Endothelial cell (in vitro differentiated cells): ENCODE measurements at places on chromosomes 1 and 21. TPM values are rescaled to one million over a fixed set of nuclear protein-coding genes. Genes with fewer than 3 reads are reported as not detected.

DNA sequence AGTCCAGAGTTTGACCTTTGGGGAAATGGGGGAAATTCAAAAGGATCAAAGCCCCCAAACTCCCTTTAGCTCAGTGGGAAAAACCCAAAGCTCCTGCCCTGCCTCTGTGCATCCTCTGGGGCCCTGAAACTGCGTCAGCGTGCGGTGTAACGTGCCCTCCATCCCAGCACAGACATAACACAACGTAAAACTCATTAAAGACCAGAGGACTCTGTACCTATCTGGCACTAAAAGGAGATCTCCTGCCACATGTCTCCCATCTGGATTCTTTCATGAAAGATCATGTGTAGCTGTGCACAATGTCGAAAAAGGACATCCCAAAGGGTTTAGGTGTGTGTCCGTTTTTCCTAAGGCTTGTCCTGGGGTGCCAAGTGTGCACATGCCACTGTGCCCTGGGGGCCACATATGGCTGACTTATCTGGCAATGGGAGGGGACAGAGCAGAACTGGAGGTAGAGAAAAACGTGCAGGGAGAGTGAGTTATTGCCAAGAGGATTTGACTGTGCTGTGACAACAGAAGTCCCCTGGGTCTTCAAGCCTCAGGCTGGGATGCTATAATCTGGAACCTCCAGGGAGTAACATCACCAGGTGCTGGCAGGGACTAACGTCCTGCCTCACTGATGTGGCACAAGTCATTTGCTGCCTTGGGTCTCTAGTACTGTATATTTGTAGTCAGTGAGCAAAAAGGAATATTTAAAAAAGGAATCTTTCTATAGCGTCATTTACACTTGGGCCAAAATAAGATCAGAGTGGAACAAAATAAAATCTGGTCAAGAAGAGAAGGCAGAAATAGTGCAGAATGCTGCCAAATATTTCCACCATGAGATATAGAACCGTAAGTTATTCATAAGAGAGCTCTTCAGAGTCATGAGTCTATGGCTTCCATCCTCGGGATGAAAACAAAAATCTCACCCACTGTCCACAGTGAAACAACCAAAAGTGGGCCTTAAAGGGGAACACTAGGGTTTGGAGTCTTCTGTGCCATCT, 52.3 kb downstream of the ITPKB start:
- H3K27ac ChIP-seq = peak overlapping the region; percentile 13
- no peak for DNase-seq
- peaks cover 57% of the 10 kb centered on the region for H3K4me1 ChIP-seq

GRCh38 chr1:230668227-230668626, 25.9 kb downstream of the COG2 start:
- no peak for DNase-seq
- no peak overlapping the region for H3K27ac ChIP-seq
- peaks cover 12% of the 10 kb centered on the region for H3K4me1 ChIP-seq
- H3K4me3 ChIP-seq = no peak overlapping the region
- peaks cover 30% of the 10 kb centered on the region for H3K36me3 ChIP-seq
- H3K27me3 ChIP-seq = peaks cover 4% of the 10 kb centered on the region

GRCh38 chr1:174883409-174883808, 116.3 kb upstream of the CACYBP start:
- peaks cover 2% of the 10 kb centered on the region for H3K27me3 ChIP-seq
- peaks cover 6% of the 10 kb centered on the region for H3K4me1 ChIP-seq
- H3K36me3 ChIP-seq = no peaks in the 10 kb centered on the region
- no peak overlapping the region for H3K27ac ChIP-seq
- no peak overlapping the region for H3K4me3 ChIP-seq

GRCh38 chr1:77036560-77036959, 169.3 kb downstream of the ST6GALNAC5 start:
- no peak overlapping the region for H3K27ac ChIP-seq
- no peaks in the 10 kb centered on the region for H3K4me1 ChIP-seq
- peak; percentile 37 for DNase-seq

- H3K36me3 ChIP-seq = peaks cover 2% of the 10 kb centered on the region
- no peak for DNase-seq
- peaks cover 5% of the 10 kb centered on the region for H3K27me3 ChIP-seq
- no peaks in the 10 kb centered on the region for H3K4me1 ChIP-seq
Measured at GRCh38 chr1:68165665-68166064, 66.7 kb downstream of the WLS start.

- DNase-seq = no peak
- no peaks in the 10 kb centered on the region for H3K4me1 ChIP-seq
- no peak overlapping the region for H3K27ac ChIP-seq
- no peaks in the 10 kb centered on the region for H3K36me3 ChIP-seq
- no peak overlapping the region for H3K4me3 ChIP-seq
Measured at GRCh38 chr1:66654643-66655042, 97.6 kb upstream of the DYNLT5 start.

- no peak overlapping the region for H3K4me3 ChIP-seq
- DNase-seq = no peak
- no peaks in the 10 kb centered on the region for H3K36me3 ChIP-seq
- H3K27ac ChIP-seq = no peak overlapping the region
- no peaks in the 10 kb centered on the region for H3K4me1 ChIP-seq
- H3K27me3 ChIP-seq = peaks cover 4% of the 10 kb centered on the region
Measured at GRCh38 chr1:29473161-29473855, 237.0 kb downstream of the PTPRU start.

DNA sequence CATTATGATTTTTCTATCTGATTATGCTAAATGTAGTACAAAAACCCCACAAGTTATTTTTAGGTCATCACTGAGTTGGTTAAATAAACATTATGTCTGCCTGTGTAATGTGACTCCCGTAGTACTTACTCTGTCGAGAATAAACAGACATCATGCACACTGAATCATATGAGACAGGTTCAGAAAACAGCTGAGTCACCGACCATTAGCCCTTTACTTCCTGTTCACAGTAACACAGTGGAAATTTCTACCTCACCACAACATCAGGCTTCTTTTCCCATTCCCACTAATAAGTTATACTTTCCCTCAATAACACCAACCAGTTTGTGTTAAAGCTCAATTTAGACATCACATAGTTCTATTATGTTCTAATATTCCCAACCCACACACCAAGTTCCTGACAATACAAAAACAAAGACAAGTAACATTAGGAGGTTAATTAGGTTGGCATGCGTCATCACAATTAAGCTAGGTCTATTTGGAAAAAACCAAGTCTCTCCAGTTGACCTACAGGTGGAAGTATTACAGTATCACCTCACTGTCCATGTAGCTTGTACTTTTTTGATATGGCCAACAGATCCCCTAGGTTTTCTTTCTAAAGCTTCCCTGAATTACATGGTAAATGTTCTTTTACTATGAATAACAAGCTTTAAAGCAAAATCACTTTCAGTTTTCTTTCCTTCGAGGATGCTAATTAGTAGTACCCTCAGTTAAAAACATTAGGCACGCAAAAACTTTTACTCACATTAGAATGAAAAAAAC, 154.2 kb downstream of the EIF4G3 start:
- peaks cover 7% of the 10 kb centered on the region for H3K4me1 ChIP-seq
- H3K36me3 ChIP-seq = peaks cover 12% of the 10 kb centered on the region
- no peak overlapping the region for H3K4me3 ChIP-seq
- H3K27me3 ChIP-seq = peaks cover 3% of the 10 kb centered on the region
- H3K27ac ChIP-seq = peak overlapping the region; percentile 98

DNA sequence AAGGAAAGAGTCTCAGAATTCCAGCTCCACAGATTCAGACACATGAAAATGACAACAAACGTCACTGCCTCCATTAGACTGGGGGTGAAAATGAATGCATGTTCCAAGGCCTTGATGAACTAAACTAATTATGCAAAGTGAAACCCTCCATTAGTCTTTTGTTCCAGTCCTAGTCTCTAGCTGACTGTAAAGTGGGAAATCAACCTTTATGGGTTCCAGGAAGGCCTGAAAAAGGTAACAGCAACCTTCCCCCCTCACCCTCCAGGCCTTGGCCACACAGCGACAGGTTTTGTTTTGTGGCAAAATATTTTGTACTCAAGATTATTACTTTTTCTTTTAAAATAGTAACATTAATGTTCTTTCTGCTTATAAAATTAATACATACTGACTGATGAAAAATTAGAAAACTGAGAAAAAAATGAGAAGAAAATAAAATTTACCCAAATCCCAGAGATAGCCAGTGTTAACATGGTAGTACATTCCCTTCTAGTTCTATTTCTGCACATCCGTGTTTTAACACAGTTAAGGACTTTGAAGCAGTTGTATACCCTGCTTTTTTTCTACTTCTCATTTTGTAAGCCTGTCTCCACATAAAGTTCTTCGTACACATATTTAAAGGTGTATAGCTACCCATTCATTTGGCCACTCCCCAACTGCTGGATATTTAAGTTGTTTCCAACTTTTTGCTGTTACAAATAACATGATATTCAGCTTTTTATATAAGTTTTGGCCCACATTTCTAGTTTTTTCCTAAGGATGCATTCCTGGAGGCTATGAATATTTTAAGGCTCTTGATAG, 60.9 kb downstream of the CD2 start:
- H3K4me1 ChIP-seq = no peaks in the 10 kb centered on the region
- H3K27ac ChIP-seq = no peak overlapping the region
- H3K36me3 ChIP-seq = no peaks in the 10 kb centered on the region
- H3K4me3 ChIP-seq = no peak overlapping the region

- H3K36me3 ChIP-seq = no peaks in the 10 kb centered on the region
- no peak for DNase-seq
- H3K27ac ChIP-seq = no peak overlapping the region
- no peaks in the 10 kb centered on the region for H3K4me1 ChIP-seq
Measured at GRCh38 chr21:16872616-16873015, 640.2 kb upstream of the CXADR start.

DNA sequence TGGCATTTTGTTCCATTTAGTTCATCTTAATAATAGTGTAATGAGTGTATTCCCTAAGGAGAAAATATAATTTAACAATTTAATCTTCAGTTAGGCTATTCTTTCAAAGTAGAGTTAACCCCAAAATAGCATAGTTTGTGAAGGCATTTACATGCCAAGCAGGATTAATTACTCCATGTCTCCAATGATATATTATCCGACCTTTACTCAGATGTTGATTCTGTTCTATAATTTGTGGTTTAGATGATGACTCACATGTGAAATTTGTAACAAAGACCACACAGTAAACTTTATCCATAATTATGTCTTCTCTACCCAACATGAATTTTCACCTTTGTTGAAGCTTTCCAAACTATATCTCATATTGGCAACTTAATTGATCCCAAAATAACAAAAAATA, 2065.2 kb downstream of the MRPL39 start:
- no peak overlapping the region for H3K4me3 ChIP-seq
- no peak for DNase-seq
- H3K27me3 ChIP-seq = no peaks in the 10 kb centered on the region
- no peaks in the 10 kb centered on the region for H3K36me3 ChIP-seq

- H3K36me3 ChIP-seq = peaks cover 61% of the 10 kb centered on the region
- H3K27ac ChIP-seq = no peak overlapping the region
- peaks cover 35% of the 10 kb centered on the region for H3K4me1 ChIP-seq
- H3K4me3 ChIP-seq = peak overlapping the region; percentile 22
- no peak for DNase-seq
- peaks cover 11% of the 10 kb centered on the region for H3K27me3 ChIP-seq
Measured at GRCh38 chr1:223721658-223722607, 9.6 kb downstream of the CAPN2 start.

DNA sequence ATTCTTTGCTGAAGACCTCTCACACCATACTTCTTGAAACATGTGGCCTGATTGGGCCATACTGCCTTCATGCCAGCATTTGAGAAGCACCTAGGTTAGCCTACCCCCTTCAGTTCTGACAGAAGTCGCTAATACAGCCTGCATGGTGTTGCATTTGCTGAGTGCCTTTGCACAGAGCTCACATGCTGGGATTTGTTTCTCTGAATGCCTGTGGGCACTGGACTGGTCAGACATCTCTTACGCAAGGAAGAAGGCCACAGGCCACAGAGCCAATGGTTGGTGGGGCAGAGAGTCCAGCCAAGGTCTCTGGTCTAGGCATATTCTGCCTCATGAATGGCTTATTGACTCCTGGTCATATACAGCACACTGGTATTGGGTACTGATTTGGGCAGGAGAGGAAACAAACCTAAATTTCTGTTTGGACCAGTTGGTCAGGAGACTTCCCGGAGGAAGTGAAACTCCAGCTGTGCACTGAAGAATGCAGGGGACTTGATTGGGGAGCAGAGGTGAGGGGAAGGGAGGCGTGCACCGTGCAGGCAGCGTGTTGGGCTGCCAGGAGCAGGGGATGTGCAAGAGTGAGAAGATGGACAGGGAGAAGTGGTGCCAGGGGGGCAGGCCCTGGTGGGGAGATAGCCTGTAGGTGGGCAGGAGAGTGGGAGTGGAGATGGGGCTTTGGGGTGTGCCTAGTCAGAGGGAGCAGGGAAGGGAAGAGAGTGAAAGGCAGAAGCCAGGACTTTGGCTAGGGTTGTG, 18.1 kb downstream of the URB2 start:
- DNase-seq = no peak
- H3K36me3 ChIP-seq = peaks cover 16% of the 10 kb centered on the region
- no peaks in the 10 kb centered on the region for H3K4me1 ChIP-seq
- H3K4me3 ChIP-seq = no peak overlapping the region
- H3K27ac ChIP-seq = no peak overlapping the region
- no peaks in the 10 kb centered on the region for H3K27me3 ChIP-seq

- H3K27me3 ChIP-seq = peaks cover 2% of the 10 kb centered on the region
- no peak for DNase-seq
- no peak overlapping the region for H3K27ac ChIP-seq
- no peaks in the 10 kb centered on the region for H3K36me3 ChIP-seq
Measured at GRCh38 chr1:119878171-119878570, 18.1 kb downstream of the ADAM30 start.

- no peaks in the 10 kb centered on the region for H3K36me3 ChIP-seq
- no peak overlapping the region for H3K4me3 ChIP-seq
- H3K27ac ChIP-seq = no peak overlapping the region
- H3K27me3 ChIP-seq = peaks cover 2% of the 10 kb centered on the region
Measured at GRCh38 chr1:172742599-172743500, 83.9 kb downstream of the FASLG start.

DNA sequence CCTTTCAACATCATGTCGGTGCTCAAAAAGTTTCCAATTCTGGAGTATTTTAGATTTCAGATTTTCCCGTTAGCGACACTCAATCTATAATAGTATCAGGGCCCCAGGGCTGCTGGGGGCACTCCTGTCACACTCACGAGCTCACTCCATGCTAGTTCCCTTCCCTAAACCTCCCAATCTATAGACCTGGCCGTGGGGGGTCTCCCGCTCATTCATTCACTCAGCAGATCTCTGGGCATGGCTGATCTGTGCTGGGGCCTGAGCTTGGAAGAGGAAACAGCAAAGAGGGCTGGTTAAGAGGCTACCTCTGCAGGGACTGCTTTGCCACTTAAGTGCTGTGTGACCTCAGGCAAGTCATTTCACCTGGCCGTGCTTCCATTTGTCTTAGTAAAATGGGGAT, 46.8 kb upstream of the LAPTM5 start:
- DNase-seq = no peak
- H3K4me1 ChIP-seq = peaks cover 24% of the 10 kb centered on the region
- no peak overlapping the region for H3K4me3 ChIP-seq
- H3K27ac ChIP-seq = no peak overlapping the region
- peaks cover 12% of the 10 kb centered on the region for H3K27me3 ChIP-seq
- no peaks in the 10 kb centered on the region for H3K36me3 ChIP-seq

SGIP1 gene
- 32.8 TPM for total RNA-seq

NUDT4B gene
- not detected for total RNA-seq

COL6A1 gene
- 65.5 TPM for total RNA-seq

C2CD2 gene
- total RNA-seq = 34.3 TPM

SLC5A3 gene
- 7.6 TPM for total RNA-seq
